Astrocyte of the cerebellum (primary cell): ENCODE measurements at places on chromosomes 3 and 15.

- no peak for DNase-seq
These were observed 334.8 kb downstream of the LPP start for GRCh38 chr3:188488801-188489200.

DNA sequence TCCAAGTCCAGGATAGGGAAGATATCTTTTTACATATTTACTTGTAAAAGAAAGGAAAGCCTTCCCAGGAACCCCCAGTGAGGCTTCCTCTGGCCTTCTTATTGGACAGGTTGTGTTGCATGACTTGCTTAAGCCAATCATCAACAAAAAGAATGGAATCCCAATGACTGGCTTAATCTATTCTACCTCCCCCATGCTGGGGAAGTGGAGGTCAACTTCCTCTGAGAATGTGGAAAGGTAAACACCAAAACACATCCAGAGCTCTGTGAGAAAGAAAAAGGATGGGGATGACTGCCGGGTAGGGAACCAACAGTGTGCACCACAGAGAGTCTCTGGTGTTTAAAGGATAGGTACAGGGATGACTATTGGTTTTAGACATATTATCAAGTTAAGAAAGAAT, 25.1 kb downstream of the TNIK start:
- DNase-seq = no peak

DNA sequence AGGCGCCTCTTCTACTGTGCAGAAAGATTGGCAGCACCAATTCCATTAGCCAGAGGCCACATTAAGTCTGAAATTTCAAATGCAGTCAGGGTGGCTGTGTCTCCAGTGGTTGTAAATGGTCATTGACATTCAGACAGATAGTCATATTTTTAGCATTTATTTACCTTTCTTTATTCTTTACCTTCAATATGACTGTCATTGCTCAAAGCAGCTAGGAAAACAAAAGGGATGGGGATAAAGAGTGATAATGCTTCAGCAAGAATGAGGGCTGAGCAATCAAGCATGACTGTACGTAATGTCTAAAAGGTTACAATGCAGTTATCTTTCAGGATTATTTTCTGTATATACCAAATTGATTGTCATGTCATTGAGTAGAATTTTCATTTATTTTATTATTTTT, 360.4 kb downstream of the EFHB start:
- no peak for DNase-seq

DNA sequence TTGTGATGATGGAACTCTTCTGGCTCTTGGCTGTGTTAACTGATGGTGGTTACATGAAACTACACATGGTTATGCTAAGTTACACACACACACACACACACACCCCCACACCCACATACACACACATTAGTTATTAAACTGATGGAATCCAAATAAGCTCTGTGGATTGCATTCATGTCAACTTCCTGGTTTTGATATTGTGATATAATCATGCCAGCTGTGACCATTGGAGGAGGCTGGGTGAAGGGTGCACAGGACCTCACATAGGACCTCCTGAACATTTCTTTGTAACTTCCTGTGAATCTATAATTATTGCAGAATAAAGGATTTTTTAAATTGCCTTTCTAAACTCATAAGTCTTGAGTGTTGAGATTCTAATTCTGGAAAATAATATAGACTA, 58.9 kb upstream of the LIMD1 start:
- DNase-seq = no peak

DNA sequence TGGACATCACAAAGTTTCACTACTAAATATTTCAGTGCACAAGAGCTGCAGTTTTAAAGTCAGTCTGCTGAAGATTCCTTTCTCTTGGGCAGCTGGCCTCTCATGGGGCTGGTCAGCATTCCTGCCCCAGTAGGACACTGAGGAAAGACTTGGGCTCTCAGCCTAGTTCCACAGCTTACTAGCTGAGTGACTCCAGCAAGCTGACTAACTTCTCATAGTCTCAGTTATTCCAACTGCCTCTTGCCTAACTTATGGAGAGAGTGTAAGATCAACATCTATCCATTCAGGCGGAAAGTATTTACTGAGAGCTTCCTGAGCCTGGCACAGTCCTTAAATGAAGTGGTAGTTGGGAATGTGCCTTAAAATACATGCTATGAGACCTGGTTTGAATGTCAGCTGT, 27.0 kb downstream of the TM4SF4 start:
- peak; percentile 82 for DNase-seq

GRCh38 chr3:124401843-124402242, 328.4 kb upstream of the UMPS start:
- DNase-seq = peak; percentile 12

DNA sequence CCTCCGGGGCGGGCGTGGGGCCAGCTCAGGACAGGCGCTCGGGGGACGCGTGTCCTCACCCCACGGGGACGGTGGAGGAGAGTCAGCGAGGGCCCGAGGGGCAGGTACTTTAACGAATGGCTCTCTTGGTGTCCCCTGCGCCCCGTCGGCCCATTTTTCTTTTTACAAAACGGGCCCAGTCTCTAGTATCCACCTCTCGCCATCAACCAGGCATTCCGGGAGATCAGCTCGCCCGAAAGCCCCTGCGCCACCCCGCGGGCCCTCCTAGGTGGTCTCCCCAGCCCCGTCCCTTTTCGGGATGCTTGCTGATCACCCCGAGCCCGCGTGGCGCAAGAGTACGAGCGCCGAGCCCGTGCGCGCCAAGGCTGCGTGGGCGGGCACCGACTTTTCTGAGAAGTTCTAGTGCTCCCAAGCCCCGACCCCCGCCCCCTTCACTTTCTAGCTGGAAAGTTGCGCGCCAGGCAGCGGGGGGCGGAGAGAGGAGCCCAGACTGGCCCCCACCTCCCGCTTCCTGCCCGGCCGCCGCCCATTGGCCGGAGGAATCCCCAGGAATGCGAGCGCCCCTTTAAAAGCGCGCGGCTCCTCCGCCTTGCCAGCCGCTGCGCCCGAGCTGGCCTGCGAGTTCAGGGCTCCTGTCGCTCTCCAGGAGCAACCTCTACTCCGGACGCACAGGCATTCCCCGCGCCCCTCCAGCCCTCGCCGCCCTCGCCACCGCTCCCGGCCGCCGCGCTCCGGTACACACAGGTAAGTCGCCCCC, at the start of gene THBS1:
Gene THBS1, plus strand, starts transcription at position 595 of the 757 bp plus-strand sequence. CDS start 779 bp downstream, outside the sequence.
- DNase-seq = peak; percentile 79

DNA sequence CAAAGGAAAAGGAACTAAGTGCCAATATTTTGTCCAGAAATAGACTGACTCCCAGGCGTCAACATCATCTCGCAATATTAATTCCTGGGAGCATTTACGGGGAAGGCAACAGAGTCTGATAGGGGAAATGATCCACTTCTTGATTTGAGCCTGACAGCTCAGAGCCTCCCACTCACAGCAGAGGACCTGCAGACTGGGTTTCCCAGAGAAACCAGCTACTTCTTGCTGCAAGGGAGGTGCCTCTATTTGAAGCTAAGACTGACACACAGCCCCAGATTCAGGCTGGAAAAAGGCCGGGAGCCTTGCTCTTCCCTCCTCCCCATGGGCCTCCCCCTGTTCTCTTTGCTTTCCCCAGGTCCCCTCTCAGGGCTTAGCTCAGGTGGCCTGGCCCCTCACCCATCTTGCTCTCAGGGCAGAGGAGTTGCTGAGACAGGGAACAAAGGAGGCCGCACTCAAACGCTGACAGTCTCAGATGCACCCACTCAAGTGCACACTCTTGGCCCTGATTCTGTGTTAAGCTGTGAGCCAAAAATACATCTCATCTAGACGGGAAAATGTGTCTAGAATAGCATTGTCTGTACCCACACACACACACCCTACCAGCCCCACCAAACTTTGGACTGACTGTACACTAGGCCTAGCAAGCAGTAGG, 49.8 kb upstream of the DCLK3 start:
- no peak for DNase-seq

DNA sequence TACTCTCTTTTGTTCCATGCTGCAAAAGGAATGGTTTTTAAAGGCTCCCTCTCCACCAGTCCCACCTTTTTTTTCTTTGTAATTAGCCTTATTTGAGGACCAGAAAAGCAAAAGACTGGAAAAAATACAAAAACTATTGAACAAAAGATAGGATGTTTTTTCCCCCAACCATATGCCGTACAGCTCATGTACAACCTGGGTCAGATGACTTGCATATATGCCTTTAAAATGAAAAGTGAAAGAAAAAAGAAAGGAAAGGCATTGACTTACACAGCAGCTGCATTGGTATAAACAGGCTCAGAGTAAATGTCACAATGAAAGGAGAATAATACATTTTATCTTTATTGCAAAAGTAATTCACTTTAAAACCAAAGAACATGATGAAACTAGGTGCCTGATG, 69.5 kb upstream of the CMC1 start:
- no peak for DNase-seq

GRCh38 chr15:66613743-66614142, 47.9 kb upstream of the LCTL start:
- no peak for DNase-seq

GRCh38 chr3:161171113-161171512, 50.0 kb upstream of the NMD3 start:
- peak; percentile 67 for DNase-seq

DNA sequence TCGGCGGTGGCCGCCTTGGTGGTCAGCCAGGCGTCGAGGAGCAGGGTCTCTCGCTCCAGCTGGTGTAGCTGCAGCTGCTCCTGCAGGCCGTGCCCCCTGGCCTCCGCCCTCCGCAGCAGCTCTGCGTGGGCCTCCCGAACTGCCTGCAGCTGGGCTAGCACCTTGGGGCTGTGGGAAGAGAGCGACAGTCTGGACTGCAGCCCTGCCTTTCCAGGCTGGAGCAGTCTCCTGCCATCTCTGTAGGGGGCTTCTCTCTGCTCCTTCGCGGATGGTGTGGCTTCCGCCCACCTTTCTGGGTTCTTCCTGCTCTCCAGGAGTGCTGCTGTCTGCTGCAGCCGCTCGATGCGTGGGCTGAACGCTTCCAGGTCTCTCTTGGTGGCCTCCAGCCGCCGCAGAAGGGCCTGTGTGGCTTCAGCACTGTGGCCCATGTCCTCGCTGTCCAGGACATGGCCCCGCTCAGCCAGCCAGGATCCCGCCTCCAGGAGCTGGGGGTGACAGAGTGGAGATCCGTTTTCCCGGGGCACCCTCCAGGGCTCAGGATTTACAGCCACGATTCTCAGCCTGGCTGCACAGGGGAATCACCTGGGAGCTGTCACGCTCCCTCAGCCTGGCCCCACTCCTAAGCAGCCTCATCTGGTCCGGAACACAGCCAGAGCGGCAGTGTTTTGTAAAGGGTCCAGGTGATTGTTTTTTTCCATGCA, 16.8 kb downstream of the PLA2G4B start:
- no peak for DNase-seq

GRCh38 chr15:99504071-99504822, 61.5 kb upstream of the MEF2A start:
- no peak for DNase-seq

GRCh38 chr15:91488452-91488851, 365.1 kb upstream of the SLCO3A1 start:
- no peak for DNase-seq

GRCh38 chr3:40216471-40216870, 93.0 kb upstream of the EIF1B start:
- DNase-seq = no peak

GRCh38 chr15:81168131-81168526, 28.6 kb upstream of the IL16 start:
- no peak for DNase-seq

GRCh38 chr3:128338536-128339330, 128.0 kb downstream of the DNAJB8 start:
- no peak for DNase-seq
